ENCODE measurements at places on chromosomes 11 and 22.

DNA sequence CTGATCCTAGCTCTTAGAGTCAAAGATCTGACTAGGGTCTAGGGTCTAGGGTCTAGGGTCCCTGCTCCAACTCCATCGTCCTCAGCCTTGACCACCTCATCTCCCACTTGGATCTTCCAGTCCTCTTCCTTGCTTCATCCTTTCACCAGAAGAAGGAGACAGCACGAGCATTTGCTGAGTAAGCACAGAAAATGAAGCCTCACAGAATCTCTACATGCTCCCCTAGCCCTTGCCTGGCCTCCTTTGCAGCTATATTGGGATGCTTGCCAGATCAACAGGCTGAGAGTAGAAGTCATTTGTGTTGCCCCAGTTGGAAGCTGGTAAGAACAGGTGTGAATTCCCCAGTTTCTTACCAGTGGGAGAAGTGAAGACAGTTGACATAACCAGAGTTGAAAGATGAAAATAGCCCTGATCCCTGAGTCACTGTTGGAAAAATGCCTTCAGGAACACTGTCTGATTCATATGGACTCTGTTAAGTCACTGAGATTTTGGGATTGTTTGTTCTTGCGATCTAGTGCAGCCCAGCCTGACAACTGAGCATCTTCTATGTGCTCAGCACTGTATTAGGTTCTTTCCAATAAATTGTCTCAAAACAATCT, 552.5 kb downstream of the INSC start:
- DNase-seq = no peak

DNA sequence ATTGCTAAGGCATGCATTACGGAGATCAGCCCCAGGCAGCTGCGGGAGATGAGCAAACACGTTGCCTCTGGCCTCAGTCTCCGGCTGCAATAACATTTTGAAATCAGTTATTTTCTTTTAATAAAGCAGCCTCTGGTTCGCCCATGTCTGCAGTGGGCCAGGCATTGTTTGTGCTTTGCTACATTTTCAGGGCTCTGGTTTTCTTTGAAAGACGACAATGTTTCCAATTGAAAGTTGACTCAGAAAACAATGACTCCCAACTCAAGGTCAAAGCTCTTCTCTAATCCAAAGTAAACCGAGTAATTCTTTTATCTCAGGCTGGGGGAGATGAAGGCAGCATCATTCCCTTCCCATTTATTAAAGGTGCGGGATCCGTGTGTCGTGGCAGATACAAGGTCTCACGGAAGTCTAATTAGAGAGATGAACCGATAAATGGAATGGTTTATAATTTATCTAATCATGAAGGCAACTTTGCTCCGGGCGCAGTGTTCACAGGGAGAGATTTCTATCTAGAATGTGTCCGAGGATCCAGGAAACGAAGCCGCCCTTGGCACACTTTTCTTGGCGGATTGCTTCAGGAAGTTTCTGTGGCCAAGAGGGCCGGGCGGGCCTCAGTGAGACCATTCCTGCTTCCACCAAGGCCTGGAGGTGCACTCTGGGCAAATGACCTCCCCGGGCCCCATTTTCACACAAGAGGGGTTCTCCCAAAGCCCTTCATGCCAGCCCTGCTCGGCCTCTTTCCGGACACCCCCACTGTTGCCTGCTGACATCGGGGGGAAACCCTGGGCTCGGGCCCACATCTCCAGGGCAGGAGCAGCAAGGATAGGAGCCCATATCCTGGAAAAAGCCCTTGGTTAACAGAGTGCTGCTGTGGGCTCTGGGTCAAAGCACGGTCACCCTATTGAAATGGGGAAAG, 811.4 kb downstream of the BRD1 start:
- DNase-seq = no peak

DNA sequence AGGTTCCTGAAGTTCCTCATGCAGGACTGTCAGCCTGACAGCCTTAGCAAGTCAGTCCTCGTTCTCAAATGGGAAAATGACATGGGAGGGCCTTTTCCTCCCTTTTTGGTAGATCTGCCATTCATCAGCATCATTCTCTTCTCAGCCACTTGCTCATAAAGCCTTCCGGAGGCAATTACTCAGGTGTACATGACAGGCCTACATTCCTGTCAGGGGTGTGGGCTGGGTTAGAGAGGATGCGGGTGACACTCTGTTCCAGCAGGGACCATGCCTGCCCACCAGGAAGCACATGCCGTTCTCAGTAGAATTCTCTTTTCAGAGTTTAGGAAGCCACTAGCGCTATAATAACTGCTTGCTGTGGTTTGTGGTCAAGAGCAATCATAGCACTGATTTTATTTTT, 24.2 kb upstream of the ANKK1 start:
- DNase-seq = no peak

DNA sequence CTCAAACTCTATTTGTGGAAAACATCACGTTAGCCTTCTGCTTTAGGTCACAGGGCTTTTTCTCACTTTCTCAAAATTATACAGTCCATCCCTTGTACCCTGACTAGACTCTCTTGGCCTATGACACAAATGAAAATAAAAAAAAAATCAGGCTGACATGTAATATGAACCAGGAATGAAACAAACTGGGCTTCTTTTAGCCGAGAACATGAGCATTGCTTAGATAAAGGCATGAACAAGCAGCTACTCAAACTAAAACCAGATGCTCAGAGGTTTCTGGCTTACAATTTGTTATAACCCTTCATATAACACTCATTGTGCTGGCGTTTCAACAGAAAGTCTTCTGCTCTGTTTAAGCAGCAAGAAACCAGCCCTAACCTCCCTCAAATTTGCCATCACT, 265.5 kb upstream of the NARS2 start:
- DNase-seq = peak; percentile 77

GRCh38 chr22:29269230-29269604, 1.1 kb downstream of the EWSR1 start:
- DNase-seq = no peak

GRCh38 chr11:63507511-63507910, 1.6 kb downstream of the LGALS12 start:
- DNase-seq = no peak

DNA sequence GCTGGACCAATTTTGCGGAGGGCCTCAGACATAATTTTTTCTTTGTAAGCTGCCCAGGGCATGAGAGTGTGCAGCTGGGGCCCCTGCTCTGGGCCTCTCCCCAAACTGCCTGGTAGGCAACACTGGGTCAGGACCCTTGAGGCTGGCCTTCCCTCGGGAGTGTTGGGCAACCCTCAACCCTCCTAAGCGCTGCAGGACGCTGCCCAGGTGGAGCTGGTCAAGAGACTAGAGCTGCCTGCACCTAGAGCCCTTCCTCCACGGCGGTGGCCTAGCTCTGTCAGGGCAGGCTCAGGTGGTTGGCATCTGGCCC, 505 bp upstream of the TMEM132A start:
- DNase-seq = no peak

DNA sequence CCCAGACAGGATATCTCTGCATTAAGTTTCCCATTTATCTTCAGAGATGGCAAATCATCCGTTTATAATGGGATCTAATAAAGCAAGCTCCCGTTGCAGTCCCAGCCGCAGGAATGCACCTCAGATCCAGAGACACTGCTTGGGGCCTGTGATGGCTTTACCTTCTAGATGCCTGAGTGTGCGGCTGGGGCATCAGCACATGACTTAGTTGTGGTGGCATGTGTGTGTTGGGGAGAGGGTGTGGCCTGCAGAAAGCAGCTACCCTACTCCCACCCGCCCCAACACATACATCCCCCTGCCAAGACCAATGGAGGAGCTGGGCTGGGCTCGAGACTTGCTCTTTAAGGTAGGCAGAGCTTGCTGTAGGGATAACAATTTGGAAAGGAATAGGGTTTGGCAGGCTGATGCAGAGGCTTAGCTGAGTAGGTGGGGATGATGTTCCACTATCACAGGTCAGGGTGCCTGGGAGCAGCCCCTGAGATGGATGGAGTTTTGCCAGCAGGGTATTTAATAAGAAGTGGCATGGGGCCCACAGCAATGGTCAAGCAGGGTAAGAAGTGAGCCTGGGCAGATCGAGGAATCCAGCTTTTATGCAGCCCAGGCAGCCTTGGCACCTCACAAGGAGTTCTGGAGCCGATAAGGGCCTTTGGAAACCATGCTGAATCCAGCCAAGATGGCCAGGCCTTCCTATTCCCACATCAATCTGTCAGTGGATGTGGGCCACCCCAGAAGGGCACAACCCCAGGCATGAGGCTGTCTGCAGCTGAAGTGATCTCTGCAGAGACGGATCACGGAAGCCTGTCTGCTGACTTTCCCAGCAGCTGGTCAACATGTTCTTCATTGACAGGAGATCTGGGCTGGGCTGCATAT, 601.3 kb downstream of the BUD13 start:
- no peak for DNase-seq

- no peak for DNase-seq
Measured at GRCh38 chr11:116551576-116551975, 221.2 kb downstream of the BUD13 start.

DNA sequence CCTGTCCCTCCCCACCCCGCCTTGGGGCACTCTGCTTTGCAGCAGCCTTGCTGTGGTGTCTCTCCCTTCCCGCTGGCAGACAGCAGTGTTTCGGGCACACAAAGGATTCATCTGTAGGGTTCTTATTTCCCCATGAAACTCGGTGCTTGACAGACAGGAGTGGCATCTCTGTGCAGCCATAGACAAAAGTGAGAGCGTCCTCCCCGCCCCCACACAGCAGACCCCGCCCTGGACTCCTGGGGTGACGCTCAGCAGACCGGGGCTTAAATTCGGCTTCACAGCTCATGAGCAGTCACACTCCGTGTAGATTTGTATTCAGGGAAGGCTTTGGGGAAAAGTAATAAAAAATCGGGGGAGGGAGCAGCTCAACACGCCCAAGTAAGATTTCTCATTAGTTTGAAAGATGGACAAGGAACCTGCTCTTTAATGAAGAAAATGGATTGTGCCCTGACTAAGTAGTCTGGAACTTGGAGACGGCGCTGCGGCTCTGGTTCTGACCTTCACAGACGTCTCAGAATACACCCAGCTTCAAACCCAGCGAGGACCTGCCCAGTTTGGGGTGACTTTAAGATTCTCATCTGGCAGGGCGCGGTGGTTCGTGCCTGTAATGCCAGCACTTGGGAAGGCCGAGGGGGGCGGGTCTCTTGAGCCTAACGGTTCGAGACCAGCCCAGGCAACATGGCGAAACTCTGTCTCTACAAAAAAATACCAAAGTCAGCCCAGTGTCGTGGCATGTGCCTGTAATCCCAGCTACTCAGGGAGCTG, 136.0 kb downstream of the CACNA1I start:
- DNase-seq = no peak

DNA sequence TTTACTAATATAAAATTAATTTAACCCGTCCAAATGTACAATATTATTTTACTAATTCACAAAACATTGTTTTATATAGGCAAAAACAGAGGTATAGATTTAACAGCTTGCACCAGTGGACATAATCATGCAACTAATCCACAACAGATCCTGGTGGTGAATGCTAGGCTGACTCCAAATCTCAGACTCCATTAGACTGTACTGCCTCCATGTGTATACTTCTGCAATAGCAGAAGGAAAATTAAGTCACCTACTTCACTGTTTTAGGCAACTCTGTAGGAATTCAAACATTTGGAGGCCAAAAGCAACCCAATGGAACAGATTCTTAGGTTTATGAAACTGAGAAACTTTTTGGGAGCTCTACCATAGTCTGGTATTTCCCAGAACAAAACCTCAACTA, 30.0 kb upstream of the RAB39A start:
- peak; percentile 11 for DNase-seq

GRCh38 chr22:29946220-29946619, 63.2 kb downstream of the MTMR3 start:
- no peak for DNase-seq

GRCh38 chr22:25654676-25655075, 87.3 kb upstream of the MYO18B start:
- DNase-seq = no peak

DNA sequence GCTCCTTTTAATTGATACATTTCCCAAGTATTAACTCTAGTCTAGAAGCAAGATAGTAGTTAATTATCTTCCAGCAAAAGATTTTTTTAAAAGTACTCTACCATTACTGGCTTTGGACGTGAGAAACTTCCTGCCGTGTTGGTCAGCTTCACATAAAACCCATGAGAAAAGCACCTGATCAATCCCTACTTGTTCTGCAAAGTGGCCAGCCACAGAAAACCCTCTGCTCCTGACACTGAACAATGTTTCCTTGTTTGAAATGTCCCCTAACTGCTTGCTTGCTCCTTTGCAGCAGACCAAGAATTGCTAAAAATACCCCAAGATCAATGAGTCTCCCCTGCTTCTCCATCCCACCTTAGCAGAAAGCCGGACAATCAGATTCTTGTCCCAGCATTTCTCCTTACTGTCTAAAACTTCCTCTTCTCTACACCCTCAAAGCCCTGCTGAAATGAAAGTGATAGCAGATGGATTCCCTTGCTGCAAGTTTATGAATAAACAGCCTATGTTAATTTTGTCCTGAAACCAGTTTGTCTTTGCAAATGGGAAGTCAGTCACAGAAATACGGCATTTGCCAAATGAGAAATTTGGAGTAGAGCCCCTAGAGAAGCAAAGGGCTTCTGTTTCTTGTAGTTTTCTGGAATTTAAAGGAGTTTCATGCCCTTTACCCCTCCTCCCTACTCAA, 207.1 kb upstream of the ARHGAP20 start:
- no peak for DNase-seq

DNA sequence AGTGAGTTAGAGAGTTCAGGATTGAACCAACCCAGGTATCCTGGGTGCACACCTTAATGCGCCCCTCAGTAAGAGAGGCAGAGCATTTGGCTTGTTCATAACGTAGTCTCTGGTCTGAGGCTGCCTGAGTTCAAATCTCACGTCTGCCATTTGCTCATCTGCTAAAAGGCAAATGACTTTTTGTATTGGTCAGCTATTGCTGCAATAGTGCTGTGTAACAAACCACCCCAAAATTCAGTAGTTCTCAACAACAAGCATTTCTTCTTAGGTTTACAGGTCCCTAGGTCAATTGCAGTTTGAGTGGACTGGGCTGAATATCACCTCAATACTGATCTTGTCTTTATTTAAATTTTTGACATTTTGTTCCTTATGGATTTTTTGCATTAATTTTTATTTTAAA, 18.1 kb downstream of the RASD2 start:
- DNase-seq = no peak

DNA sequence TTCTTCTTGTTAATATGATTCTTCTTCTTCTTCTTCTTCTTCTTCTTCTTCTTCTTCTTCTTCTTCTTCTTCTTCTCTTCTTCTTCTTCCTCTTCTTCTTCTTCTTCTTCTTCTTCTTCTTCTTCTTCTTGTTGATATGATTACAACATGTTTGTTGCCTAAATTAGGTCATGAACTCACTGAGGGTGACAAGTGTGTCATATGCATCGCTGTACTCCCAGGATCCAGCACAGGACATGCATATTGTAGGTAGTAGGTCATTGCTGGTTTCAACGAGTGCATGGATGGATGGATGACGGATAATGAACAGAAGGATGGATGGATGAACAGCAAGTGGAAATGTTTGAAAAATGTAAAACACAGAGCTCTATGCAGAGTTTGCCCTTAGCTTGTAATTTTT, 14.9 kb upstream of the PVALB start:
- no peak for DNase-seq

GRCh38 chr11:75603791-75604736, 42.0 kb downstream of the SERPINH1 start:
- peak; percentile 81 for DNase-seq
